ENCODE measurements at places on chromosomes 12 and 14.

DNA sequence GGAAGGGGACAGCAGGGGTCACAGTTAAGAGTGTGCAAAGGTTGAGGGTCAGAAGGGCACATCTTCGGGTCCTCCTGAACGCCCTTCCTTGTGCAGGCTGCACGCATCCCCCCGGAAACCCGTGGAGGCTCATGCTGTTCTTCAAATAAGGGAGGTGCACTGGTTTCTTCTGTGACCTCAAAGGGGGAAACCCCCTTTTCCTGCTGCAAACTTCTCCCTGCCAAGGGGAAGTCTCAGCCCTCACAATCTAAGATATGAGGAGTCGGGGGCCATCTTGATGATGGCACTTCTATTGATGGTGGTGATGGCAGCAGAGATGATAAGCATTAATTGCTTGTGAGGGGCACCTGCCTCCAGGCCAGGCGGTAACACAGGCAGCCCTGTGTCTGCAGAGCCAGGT lies 40.0 kb downstream of the ISCA2 start:
- DNase-seq: no peak

- DNase-seq: no peak
Measured at GRCh38 chr12:119476951-119477350, 116.6 kb upstream of the TMEM233 start.

GRCh38 chr14:93788543-93789227 lies 400 bp upstream of the PRIMA1 start:
- DNase-seq: no peak

- DNase-seq: no peak
Measured at GRCh38 chr12:114238808-114239207, 167.1 kb downstream of the TBX5 start.

- no peak for DNase-seq
Measured at GRCh38 chr14:85444635-85445034, 85.3 kb upstream of the FLRT2 start.

DNA sequence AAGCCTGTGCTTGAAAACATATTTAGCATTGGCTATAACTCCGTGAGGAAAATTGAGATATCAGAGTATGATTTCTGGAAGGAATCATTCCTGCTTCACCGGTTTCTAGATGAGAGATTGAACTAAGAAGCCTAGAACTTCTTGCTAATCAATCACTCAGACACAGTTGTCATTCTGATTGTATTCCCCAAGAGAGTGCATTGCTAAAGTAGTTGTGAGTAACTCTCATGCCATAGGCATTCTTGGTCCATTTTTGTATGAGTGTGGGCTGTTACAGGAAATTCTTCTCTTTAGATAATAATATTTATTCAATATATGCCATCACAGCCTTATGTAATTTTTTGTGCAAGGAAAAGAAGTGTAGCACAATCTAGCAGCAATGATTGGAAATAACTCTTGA lies 893.3 kb upstream of the MDGA2 start:
- no peak for DNase-seq

- DNase-seq: no peak
Measured at GRCh38 chr12:53063708-53064612, 14.1 kb downstream of the TNS2 start.

DNA sequence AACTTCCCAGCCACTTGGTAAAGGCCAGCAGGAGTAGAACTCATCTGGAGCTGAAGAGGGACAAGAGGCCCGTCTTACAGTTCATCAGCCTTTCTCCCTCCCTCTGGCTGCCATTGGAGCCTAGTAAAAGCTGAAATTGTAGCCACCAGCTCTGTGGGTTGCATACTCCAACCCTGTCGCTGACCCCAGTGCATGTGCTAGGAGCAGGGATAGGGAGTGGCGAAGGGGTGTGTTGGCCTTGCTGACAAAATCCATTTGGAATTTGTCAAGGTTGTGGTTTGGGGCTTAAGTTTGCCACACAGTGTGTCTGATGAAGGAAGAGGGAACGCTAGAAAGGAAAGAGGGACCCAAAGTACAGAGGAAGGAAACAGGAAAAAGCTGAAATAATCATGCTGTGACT lies 4.0 kb upstream of the ARF3 start:
- no peak for DNase-seq

GRCh38 chr12:111585690-111586089 lies 13.4 kb downstream of the ATXN2 start:
- no peak for DNase-seq

DNA sequence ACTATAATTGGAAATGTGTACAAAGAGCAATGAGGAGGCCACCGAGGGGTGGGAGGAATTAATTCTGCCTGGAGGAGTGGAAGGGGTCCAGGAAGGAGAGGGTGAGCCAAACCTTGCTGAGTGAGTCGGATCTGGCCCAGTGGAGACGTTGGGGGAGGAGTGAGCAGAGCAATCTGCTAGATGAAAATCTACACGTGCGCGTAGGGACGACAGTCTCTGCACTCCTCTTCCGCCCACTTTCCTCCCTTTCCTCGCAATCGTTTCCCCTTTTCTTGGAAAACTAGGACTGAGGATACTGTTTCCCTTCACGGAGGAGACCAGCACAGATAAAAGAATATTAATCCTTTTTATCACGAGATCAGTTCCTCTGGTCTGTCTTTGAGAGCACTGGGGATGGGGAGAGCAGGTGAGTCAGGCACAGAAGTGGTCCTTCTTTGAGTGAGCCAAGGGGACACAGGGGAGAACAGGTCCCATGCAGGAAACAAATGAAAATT lies 2.9 kb upstream of the NAB2 start:
- DNase-seq: no peak

GRCh38 chr14:87644689-87645088 lies 348.3 kb downstream of the GALC start:
- no peak for DNase-seq

GRCh38 chr12:8123124-8123912 lies at the start of gene CLEC4A:
CLEC4A (plus strand) TSS chr12:8123617; CDS start chr12:8123879, 262 bp downstream.
- no peak for DNase-seq

DNA sequence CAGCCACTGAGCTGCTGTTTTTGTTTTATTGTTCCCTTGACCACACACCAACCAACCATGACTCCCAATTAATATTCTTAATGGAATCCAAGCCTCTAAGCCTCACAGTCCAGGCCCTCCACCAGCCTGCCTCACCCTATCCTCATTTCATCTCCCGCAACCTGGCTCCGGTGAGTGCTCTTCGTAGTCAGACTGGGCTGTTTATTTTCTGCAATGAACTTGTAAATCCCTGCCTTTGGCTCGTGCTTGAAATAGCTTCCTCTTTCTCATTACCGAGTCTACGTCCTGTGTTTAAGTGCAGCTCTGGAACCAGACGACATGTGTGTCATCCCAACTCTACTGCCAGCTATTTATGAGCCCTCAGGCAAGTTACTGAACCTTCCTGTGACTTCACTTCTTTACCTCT lies 12.4 kb upstream of the ETFBKMT start:
- no peak for DNase-seq

GRCh38 chr14:86902176-86902950 lies 1090.6 kb downstream of the GALC start:
- no peak for DNase-seq

GRCh38 chr12:103677341-103677740 lies 90.3 kb downstream of the STAB2 start:
- DNase-seq: no peak

DNA sequence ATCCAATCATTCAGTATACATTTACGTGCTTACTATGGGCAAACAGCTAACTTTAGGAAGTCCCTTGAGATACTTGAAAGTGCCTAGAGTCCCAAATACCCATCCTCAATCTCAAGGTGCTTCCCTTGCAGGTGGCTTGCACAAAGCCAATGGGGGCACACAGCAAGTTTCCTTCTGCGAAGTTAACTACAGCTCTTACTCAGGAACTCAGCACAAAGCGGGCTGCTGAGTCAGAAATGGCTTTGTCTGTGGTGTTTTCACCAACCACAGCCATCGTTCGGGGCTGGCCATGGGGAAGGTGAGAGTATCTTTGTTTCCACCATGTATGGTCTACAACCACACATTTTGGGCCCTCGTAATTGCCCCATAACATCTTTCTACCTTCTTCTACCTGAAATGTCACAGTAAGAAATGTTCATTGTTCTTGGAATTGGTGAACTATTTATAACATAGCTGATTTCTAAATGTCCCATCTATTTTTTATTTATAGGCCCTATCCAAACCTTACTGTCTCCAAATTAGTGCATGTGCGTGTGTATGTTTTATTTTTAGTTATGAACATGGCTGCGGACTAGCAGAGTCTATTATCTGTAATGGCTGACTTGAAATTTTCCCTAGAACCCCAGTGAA lies 13.9 kb downstream of the MFAP5 start:
- no peak for DNase-seq

DNA sequence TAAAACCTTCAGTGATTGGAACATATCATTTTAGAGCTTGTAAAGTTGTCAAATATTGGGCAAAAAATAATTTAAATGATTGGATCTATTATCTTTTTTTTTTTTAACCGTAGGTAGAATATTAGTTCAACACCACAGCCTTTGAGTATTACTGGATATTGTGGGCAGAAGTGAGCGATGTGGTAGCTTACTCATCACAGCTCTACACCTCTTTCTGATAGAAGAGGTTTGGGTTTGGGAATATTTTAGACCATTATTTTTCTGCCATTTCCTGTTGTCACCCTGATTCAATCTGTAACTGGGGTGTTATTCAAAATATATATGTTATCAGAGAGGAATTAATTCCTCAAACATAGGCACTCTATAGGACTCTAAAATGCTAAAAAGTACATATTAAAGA lies 34.8 kb upstream of the SLC38A2 start:
- no peak for DNase-seq
